ENCODE measurements at places on chromosomes 7 and 10. TPM values are rescaled to one million over a fixed set of nuclear protein-coding genes. Genes with fewer than 3 reads are reported as not detected.

DNA sequence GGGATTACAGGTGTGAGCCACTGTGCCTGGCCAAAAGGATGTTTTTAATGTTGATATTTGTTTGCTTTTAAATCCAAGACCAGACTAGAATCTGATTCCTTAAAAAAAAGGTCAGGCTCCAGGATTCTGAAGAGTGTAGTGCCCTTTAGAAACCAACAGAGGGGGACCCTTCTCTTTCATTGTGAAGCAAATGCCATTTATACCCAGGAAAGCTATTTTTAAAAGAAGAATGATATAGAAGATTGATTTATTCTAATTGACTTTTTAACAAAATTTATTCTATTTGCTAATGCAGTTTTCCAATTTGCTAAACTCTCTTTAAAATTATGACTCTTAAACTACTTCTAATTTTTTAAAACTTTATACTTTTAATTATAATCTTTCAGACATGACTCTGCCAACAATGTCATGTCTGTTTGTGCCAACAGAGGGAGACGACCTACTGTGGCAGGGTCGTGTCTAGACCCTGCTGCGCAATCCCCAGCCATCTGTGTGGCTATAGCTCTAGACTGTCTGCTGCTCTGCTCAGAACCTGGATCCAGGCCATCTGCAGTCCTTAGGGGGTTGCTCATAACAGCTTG lies 201.0 kb upstream of the IMMP2L start:
- DNase-seq: peak; percentile 82

The VGF gene
- polyA plus RNA-seq: 0.14 TPM

DNA sequence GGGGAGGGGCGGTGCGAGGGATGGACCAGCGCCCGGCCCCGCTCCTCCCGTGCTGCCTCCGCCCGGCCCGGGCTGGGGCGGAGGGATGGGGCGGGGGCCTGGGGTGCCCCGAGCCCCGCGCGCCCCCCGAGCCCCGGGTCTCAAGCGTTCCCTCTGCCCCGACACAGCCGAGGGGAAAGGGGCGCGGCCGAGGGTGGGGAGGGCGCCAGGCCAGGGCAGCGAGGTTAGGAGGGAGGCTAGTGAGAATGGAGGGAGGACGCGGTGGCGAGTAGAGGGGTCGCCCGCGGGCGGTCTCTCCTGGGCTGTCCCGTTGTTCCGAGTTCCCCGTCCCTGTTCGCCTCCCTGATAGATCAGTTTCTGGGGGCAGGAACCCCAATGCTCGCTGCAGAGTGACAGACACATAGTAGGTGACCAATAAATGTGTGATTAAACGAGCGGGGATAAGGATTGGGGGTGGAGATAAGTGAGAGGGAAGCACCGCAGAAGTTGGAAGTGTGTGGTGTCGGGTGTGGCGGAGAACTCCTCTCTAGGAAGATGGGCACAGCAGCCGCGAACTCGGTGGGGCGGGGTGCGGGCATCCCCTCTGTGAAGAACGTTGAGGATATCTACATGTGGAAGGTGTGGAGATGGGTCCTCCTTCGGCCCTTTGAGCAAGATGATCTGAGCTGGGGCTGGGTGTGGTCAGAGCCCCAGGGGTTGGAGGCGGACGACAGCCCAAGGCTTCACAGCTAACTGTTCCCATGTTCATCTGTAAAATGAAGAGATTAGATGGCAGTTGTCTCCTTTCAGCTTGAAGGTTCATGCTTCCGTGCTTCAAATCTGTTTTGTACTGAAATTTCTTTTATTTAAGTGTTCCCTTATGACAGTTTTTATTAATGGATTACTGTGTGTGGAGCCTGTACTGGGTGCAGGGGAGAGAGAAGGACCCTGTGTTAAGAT lies 580 bp downstream of the ZNF775 start:
- DNase-seq: peak; percentile 21

- peak; percentile 31 for DNase-seq
These were observed 170.0 kb downstream of the PRKG1 start for GRCh38 chr10:51244309-51244708.

DNA sequence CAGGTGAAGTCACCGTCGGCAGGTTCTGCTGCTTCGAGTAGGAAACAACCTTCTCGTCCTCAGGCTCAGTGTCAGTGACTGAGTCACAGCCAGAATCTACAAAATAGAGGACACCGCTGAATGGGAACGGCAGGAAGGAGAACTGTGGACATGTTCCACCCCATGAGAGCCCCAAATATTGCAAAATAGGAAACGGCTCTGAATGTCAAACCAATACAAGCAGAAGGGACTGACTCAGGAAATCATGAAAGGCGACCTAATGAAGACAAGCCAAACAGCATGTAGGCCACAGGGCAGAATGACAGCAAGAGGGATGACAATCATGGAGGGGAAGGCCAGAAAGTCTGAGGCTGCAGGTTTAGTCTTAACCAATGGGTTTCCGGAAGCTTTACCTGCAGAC lies 63.5 kb downstream of the PIK3AP1 start:
- no peak for DNase-seq

GRCh38 chr10:8047452-8048280 lies 6.8 kb upstream of the GATA3 start:
- no peak for DNase-seq

The OPN1SW gene
- polyA plus RNA-seq: not detected

DNA sequence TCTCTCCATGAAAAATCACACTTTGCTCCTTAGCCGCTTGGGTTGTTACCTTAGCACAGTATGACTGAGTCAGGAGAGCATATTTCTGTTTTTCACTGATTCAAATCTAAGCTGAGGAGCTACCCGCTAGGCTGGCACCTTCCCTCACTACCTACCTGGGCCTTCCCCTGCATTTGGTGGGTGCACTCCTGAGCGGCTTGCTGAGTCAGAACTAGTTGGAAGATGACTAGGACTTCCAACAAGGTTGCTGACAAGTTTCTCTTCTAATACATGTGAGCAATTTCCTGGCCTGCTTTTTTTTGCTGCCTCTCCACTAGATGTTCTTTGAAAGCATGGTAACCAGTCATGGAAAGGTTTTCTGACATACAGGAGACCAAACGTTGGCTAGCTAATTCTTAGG lies 43.8 kb upstream of the SEC61G start:
- peak; percentile 57 for DNase-seq

DNA sequence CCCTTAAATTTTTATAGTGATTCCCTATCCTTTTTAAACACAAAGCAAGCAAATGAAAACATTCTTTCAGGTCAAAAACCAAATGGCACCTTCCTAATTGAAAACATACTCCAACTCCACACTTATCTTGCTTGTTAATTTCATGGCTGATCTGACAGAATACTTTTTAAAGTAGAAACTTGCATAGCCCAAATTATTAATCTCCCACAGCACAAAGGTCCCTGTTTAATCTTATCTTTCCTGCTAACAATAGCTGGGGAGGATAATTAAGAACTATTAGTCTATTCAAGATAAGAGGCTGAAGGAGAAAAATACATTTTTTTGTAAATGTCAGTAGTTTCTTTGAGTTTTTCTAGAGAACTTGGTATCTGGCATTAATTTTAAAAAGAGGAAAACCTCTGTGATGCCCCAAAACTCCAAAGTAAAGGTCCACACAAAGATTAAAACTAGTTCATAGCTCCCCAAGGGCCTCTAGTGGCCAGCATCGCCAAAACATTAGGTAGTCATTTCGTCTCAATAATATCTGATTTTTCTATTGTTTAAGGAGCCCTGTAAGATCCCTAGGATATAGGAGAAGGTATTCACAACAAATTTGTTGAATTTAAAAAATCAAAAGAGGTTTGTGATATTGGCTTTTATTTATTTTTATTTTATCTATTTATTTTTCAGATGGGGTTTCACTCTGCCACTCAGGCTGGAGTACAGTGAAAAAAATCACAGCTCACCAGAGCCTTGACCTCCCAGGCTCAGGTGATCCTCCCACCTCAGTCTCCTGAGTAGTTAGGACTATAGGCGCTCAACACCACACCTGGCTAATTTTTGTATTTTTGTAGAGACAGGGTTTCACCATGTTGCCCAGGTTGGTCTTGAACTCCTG lies 14.7 kb downstream of the CDNF start:
- peak; percentile 70 for DNase-seq

- peak; percentile 74 for DNase-seq
These were observed 757.1 kb downstream of the SORCS3 start for GRCh38 chr10:105398202-105398601.

The XRCC2 gene
- 4.0 TPM for polyA plus RNA-seq

DNA sequence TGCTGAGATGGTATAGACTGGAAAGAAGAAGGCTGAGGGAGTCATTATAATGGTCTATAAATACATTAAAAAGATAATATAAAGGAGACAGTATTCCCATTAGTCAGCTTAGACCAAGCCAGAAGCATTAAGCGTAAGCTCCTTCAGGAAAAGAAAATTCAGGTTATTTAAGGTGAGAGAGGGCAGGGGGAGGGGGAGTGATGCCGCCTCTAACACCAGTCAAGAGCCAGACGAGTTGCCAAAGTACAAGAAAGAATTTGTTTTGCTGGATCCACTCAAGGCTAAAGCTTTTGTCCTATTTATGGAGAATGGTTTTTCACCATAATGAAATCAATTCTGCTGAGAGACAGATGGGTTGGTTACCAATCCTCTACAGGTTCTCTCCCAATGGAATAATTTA lies 99.3 kb downstream of the CFAP58 start:
- DNase-seq: no peak

- DNase-seq: no peak
These were observed 149.2 kb downstream of the PDE1C start for GRCh38 chr7:31921047-31921446.

- no peak for DNase-seq
These were observed 317.0 kb upstream of the MYO3A start for GRCh38 chr10:25616903-25617592.

DNA sequence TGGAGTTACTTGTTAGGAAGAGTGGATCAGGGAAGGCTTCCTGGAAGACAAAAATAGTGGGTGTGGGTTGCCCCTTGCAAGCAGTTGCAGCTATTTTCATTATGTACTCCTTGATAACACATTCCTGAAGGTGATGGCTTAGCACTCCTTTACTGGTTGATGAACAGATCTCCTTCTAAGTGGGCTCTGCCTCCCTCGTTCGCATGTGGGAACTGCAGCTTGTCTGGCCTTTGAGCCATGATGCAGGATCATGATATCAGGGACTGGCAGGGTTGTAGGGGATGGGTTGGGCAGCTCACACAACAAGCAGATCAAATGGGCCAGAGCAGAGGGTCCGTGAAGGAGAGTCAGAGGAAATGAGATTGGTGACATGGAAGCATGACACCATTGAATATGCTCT lies 28.8 kb upstream of the LRRC4 start:
- no peak for DNase-seq

GRCh38 chr10:15146366-15146765 lies 22.1 kb downstream of the NMT2 start:
- no peak for DNase-seq

The TET1 gene
- 4.7 TPM for polyA plus RNA-seq

DNA sequence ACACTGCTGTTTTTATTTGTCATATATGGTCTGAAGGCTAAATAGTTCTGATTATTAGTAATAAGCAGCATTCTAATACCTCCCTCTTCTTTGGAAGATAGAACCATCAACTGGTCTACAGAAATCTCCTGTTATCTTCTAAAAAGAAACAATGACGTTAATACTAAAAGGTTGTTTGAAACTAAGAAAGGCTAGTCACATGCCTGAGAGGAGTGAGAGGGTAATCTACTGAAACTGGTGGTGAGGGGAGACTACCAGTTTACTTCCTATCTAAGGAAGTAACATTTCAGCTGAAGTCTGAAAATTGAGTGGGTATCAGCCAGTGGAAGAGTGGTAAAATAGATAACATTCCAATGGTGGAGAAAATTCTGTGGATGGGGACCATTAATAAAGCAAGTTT lies 48.4 kb downstream of the FGFBP3 start:
- DNase-seq: no peak

The EVX1 gene
- not detected for polyA plus RNA-seq

DNA sequence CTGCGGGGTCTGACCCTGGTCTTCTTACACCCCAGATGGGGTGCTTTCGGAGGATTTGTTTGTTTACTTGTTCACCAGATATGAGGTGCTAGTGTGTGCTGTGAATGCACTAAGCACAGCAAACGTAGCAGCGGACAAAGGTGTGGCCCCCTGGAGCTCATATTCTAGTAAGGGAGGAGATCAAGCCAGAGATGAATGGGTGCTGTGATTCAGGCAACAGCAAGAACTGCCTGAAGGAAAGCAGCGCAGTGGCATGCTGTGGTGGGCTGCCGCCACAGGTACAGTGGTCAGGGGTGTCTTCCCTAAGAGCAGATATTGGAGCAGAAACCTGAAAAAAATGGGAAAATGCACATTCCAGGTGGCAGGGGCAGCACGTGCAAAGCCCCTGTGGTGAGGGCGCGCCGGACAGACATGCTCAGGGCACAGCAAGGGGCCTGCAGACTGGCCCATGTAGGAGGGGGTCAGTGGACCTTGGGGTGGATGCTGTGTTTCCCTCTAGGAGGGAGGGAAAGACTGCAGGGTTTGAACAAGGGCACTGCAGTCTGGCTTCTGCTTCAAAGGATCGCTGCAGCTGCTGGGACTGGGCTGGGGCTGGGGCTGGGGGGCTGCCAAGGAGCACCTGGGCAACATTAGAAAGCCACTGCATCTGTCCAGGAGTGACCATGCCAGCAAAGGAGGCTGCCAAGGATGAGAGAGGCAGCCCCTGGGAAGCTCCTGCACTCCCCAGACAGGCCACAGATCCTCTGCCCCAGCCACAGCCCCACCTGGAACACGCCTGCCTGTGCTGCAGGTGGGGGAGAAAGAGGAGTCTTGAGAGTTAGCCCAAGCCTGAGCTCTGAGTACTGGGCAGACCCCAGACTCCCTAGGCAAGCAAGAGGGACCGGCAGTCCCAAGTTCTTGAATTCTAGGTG lies 927 bp upstream of the DEPP1 start:
- DNase-seq: no peak

DNA sequence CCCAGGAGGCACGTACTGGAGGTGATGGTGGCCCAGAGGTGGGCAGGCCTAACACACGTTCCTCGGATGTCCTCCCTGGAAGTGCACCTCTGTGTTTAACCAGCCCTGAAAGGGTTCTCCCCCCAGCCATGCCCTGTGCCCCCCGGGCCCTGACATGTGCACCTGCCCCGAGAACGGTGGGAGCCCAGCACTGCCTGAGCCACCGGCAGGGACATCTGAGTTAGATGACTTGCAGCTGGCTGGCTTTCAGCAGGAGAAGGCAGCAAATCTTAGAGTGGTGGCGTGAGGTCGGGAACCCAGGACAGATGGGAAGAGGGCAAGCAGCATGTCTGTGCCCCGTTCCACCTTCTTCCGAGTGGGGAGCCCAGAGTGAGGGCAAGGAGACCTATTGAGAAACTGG lies 291.8 kb downstream of the TCERG1L start:
- DNase-seq: no peak

GRCh38 chr10:131315344-131315743 lies 3.8 kb upstream of the TCERG1L start:
- no peak for DNase-seq

GRCh38 chr7:122676466-122676865 lies 22.5 kb downstream of the RNF133 start:
- DNase-seq: no peak

- DNase-seq: no peak
These were observed 174.5 kb upstream of the PRSS58 start for GRCh38 chr7:142432377-142432776.

DNA sequence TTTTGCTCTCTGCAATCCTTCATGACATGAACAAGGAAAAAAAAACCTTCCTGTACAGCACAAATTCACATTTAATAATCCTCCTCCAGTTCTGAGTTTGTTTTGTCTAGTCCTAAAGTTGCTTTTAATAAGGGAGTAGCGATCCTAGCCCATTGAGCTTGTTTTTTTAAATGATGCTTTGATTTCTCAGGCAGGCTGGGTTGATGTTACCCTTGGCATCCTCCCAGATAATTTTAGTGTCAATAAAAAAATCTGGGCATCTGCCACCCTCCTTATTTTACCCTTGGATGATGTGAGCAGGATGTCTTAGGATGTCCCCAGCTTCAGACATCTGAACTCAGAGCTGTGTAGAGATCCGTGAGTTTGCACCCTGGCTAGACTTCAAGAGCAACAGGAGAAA lies 33.9 kb upstream of the PROSER2 start:
- no peak for DNase-seq

- peak; percentile 26 for DNase-seq
These were observed 261.6 kb downstream of the TWIST1 start for GRCh38 chr7:18855796-18856195.
